ENCODE measurements at places on chromosomes 12 and 14. TPM values are rescaled to one million over a fixed set of nuclear protein-coding genes. Genes with fewer than 3 reads are reported as not detected.

GRCh38 chr12:47111392-47111778, 31.6 kb upstream of the AMIGO2 start:
- DNase-seq, result no peak

DNA sequence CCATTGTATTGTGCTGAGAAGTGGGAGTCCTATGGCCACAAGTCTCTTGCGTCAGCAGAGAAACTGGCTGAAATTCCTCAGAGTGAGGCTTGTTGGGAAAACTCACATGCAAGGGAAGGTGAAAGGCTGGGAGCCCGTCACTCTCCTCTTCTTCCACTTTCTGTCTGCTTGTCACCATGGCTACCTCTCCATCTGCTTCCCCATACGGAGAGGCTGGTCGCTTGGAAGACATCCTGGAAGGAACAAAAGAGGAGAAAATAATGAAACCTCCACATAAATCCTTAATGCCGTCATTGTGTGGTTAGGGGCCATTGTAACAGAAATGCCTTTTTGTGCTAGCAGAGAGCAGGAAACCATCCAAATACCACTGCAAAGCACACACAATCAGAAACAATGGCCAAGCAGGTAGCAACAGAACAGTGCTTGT, 53.7 kb downstream of the SOX5 start:
- DNase-seq, result no peak

GRCh38 chr12:26519462-26519861, 313.5 kb downstream of the ITPR2 start:
- DNase-seq, result no peak

- DNase-seq, result no peak
These were observed 9.2 kb downstream of the BEGAIN start for GRCh38 chr14:100577986-100578431.

- DNase-seq, result no peak
These were observed 3.0 kb upstream of the MYF6 start for GRCh38 chr12:80704420-80704819.

MRPL51 gene
- 166 TPM for total RNA-seq

SOS2 gene
- total RNA-seq, result 12.8 TPM

INSM2 gene
- 0.17 TPM for total RNA-seq

KRT77 gene
- total RNA-seq, result not detected

C12orf60 gene
- total RNA-seq, result 1.0 TPM

MED6 gene
- total RNA-seq, result 21.7 TPM

IFI27 gene
- total RNA-seq, result 10.1 TPM
